Urinary bladder (tissue), 4 donors: ENCODE measurements at places on chromosomes 2 and 18.

DNA sequence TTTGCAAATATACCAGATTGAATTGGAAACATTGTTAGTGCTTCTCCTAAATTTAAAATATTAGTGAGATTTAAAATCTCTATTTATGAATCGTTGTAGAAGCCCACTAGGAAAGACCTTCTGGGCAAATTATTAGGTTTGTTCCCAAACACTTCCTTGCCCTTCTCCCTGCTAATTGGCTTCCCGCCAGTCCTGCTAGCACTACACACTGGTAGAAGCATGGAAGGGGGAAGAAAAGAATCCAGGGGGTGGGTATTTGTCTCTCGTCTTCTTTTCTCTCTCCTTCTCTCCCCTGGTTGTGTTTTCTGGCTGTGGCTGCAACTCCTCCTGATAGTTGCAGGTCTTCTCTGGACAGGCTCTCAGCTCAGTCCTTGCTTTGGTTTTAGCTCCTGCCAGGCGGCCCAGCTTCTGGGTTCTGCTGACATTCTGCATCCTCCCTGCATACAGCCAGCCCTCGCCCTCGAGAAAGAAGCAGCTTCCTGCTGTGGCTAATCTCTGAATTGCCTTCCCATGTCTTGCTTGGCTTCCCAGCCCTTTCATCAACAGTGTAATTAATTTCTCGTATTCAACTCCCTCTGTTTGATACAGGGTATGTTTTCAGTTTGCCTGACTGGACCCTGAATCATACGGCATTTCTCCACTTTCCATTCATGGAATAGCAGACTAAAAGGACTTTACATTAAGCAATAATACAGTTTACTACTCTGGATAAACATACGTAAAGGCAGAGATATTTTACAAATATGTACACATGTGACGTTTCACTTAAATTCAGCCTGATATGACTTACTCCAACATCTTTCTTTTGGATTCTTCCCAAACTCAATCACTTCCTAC lies 6.9 kb upstream of the PARD3B start:
- no peak for DNase-seq

- DNase-seq = no peak
Measured at GRCh38 chr2:14975381-14975780, 342.9 kb downstream of the LRATD1 start.

DNA sequence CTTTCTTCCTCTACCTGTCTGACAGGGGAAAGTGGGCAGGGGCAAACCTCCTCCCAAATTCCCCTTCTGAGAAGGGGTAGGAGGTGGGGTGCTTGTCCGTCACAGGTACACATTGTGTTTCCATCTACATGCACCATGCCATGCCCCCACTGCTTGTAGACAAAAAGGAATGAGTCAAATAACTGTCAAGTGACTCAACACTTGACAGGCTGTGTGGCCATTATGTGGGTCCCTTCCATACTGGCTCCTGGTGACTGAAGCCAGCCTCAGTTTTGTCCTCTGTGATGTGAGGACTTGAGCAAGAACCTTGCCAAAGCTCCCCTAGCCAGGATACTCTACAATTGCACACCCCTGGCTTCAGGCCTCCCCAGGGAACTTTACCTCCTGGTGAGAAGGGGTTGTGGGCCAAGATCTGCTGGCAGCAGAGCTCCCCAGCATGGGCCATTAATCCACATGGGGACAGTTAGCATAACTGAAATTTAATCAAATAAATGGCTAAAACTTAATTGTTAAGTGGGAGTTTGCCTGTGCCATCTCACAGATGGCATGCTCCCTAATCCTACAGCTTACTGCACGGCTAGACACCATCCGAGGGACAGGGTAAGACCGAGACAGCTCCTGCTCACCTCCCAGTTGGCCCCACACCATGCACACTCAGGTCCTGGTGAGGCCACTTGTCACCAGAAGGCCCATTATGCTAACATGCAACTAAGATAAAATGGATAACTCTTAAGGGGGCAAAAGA lies 140.2 kb downstream of the BCL11A start:
- DNase-seq = no peak

DNA sequence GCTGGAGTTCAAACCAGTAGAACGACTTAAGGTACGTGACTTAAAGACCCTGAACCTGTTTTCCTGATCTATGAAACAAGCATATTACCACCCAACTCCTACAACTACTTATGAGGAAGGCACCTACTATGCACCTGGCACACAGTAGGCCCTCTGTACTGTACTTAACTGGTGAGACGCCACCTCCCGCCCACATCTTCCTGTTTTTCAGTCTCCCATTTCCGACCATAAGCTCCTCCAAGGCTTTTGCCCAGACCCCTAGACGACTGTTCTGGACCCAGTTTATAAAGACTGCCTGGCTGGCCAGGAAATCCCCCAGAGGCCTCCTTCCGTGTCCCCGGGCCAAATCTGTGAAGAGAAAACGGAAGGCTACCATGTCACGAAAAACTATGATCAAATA lies 1.5 kb downstream of the GALNT14 start:
- no peak for DNase-seq

DNA sequence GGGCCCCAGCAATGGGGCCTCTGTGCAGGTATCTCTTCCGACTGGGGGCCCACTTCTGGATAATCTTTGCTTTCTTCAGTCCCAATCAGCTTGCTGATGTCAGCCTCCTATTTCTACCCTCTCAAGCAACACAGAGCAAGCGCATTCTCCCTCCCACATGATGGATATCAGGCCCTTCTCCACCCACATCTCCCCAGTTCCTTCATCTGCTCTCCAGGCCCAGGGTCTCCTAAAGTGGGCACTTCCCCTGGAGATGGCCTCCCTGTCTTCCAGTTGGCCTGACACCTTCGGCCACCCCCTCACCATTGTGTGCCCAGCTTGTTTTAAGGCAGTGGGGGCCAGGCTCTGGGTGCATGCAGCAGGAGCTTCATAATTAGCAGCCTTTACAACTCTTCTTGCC lies 96.6 kb upstream of the MCFD2 start:
- DNase-seq = no peak

GRCh38 chr2:217919781-217920351 lies 82.9 kb downstream of the TNS1 start:
- DNase-seq = no peak

DNA sequence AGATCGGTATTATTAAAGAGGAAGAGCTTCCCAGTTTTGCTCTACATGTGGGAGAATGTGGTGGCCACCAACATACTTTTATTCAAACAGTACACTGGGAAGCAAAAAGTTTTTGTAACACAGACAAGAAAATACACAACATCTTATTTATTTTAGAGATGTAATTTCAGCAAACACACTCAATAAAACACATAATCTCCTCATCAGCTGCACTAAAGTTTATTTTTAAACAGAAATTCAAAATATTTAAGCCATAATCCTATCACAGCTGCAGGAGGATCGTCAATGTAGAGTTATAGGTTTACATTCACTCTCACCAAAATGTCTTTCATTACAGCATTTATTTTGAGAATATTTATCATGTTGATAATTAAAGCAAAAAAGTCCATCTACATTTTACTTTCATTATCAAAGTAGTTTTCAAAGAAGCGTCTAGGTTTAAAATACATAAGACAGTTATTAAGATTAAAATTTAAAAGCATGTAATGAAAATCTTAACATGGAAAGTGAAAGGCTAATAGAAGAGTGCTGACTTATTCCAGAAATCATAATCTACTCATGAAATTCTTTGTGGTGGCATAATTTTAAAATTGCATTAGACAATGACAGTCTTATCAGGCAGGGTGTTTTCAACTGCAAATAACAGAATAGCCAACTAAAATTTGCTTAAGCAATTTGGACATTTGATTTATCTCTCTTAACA lies 61.0 kb downstream of the ANKRD44 start:
- DNase-seq = no peak

DNA sequence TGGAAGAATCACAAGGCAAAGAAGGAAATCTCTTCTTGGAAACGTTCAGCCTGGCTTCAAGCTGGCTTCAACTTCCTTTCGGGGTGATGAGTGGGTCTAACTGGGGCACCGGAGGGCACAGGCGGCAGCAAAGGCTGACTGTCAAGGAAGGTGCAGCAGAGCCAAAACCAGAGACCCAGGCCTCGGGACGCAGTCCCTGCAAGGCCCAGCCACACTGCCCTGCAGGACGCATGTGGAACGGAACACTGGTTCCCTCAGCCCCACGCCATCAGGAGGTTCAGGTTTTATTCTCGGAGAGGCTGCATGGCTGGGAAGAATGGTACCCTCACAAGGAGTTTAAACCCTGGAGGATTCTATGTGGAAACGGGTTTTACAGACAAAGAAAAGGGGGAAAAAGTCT lies 165.5 kb downstream of the HDAC4 start:
- DNase-seq = no peak

- DNase-seq = peak; percentile 69
Measured at GRCh38 chr2:238847841-238848690, at the start of gene TWIST2. Gene TWIST2 (plus strand): TSS chr2:238848085. CDS start chr2:238848216, 131 bp downstream.

DNA sequence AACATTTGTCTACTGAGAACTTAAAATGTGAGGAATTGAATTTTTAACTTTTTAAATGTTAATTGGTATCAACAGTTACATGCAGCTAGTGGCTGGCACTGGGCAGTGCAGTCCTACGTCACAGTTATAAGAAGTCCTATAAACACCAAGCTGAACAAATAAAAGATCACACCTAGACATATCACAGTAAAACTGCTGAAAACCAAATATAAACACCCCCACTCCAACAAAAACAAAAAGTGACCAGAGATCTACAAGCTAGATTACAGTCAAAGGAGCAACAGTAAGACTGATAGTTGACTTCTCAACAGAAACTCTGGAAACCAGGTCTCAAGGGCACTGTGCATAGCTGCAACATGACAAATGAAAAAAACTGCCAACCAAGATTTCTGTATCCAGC lies 19.4 kb downstream of the TLK1 start:
- DNase-seq = no peak

DNA sequence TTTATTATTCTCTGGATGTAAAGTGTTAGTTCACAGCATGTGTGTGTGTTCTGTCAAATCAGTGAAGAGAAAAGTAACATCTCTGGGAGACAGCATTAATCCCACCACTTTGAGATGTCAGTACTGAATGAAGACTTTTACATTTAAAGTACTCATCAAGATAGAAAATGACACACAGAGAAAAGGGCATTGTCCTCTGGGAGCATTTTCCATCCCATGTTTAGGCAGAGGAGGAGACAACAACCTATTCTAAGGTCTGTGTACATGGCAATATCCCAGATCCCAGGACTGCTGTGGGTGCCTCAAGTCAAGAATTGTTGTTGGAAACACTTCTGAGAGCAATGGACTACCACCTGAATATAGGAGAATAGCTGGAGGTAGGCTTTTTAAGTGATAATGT lies 201.5 kb downstream of the PPP1R1C start:
- DNase-seq = no peak

GRCh38 chr2:42693013-42693615 lies 70.8 kb downstream of the OXER1 start:
- no peak for DNase-seq

- DNase-seq = no peak
Measured at GRCh38 chr18:23279931-23280330, 144.6 kb downstream of the CABLES1 start.

DNA sequence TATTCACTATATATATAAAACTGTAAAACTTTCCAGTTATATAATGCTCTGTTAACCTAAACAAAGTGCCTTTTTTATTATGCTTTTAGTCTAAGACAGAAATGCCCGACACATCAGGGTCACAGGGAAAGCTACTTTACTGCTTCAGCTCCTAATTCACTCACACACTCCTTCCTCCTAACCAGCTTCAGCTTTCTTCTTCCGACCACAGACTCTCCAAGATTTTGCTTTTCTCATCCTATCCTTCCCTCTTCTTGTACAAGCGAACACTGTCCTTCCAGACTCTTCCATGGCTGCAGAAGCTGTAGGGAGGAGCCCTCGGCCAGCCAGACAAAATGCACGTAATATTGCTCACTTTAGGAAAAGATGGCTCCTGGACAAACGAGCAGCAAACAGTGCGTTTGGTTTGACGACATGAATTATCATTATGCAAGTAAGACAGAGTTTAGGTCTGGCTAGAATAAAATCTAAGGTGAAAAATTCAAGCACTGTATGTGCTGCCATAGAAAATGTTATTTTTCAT lies 47.5 kb upstream of the HNRNPA3 start:
- peak; percentile 57 for DNase-seq

- no peak for DNase-seq
Measured at GRCh38 chr2:200221055-200221955, 85.2 kb upstream of the SPATS2L start.

DNA sequence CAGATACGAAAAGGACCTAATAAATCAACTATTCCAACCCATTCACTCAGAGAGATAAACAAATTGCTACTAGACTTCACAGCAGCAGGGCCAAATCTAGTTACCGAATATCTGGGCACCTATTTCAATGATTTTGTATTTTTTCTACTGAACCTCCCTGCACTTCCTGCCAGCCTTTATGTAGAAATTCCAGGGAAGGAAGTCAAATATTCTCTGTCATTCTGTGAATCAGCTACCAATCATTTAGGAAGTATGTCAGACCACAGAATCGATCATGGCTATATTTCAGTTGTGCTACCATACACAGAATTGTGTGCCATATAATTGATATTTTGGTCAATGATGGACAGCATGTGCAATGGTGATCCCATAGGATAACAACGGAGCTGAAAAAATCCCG lies 109.6 kb upstream of the SPOPL start:
- DNase-seq = no peak

GRCh38 chr2:113829761-113830160 lies 60.1 kb upstream of the ACTR3 start:
- DNase-seq = no peak

DNA sequence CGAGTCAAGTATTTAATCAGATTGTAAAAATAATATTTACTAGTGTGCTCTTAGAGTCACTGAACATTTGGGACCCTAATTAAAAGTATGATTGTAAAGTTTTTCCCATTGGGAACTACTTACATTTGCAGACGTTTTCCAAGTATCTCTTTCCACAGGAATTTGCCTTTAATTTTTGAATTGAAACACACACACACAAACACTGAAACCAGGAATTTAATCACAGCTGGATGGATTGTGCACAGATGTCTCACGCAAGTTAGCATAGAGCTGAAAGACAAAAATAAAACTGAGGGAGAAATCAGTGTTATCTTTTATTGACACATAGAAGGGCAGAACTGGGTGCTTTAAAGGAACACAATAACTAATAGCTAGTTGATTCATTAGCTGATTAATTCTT lies 230.7 kb downstream of the RND3 start:
- no peak for DNase-seq
